ENCODE measurements at places on chromosomes 7 and 10.

GRCh38 chr7:106795877-106796231 lies 69.2 kb upstream of the PIK3CG start:
- DNase-seq = no peak

DNA sequence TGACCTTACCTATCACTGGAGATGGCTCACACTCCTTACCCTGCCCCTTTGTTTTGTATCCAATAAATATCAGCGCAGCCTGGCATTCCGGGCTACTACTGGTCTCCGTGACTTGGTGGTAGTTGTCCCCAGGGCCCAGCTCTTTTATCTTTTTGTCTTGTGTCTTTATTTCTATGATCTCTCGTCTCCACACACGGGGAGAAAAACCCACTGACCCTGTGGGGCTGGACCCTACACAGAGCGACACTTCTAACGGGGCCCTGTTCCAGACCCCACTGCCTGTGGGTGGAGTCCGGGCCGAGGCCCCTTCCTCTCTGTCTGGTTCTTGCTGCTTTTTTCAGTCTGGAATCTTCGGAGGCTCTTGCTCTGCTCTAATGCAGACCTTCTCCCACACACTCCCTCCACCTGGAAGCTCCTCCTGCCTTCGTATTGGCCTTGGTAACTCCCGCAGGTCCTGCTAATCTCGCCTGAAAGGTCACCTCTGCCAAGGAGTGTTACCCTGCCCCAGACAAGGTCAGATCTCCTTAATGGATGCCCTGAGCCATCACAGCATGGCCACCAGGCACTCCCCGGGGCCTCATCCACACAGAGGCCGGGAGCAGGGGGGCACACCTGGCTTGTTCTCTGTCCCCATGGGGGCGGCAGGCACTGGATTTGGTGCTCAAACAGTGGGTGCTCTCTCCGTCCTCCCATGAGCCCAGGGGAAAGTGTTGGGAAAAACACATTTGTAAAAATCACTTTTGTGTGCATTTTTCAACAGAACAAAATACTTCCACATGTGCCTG lies 531.7 kb downstream of the PTPRN2 start:
- DNase-seq = no peak

DNA sequence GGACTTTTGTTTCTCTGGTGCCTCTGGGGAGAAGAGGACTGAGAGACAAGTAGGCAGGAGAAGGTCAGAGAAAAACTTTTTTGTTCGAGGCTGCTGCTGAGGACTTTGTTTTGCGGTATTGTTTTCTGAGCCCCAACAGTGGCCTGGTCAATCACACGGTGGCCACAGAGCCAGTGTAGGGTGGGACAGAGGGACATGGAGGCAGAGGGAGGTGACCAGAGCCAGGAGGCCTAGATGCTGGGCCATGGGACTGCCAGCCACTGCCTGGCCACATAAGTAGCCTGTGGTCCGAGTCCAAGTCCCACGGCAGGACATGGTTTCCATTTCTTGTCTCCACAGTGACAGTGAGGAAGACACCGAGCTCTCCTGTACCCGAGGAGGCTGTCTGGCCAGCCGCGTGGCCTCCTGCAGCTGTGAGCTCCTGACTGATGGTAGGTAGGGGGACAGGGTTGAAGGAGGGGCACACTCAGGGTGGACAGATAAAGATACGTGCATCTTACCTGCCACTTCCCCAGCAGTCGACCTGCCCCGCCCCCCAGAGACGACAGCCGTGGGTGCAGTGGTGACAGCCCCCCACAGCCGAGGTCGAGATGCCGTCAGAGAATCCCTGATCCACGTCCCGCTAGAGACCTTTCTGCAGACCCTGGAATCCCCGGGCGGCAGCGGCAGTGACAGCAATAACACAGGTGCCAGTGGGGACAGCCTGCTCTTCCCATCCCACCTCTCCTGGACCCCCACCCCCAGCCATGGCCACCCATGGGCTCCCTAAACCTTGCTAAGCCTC lies 27.5 kb downstream of the SH2B2 start:
- DNase-seq = no peak

DNA sequence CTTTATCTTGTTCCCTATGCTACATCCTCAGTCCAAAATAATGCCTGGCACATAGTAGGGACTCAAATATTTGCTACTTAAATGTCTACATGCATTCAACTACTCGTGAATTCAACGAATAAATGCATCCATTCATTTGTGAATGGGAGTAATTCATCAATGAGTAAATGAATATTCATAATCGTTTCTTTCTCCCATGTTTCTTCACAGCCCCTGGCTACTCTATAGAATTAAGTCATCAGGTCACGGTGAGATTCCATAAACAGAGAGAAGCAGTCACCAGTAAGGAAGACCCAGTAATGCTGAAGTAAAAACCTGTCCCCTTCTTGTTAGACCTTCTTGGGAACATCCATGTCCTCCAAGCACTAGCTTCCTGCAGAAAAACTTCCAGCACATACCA lies 48.4 kb downstream of the ATE1 start:
- no peak for DNase-seq

DNA sequence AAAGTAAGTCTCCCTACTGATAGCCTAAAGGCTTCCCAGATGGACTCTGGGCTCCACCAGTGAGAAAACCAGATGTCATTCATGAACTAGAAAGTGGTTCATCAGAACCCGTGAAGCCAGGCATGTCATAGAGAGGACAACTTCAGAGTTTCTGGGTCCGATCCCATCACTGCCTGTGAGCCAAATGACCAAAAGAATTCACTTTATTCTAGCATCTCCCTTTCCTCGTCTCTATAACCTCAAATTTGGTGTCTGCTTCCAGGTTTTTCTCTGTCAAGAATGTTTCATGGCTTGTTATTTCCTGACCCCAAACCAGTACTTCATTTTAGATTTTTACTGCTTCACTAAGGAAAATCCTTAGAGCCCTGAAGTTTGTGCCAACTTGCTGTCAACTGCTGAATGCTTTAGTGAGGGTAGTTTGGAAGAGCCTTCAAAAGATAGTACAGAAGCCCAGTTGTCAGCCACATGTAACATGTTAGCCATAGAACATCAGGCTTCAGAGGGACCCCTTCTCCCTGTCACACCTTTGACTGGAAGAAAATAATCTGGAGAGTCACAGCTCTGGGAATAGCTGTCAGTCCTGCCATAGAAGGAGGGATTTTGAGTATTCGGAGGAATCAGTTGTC lies 34.0 kb downstream of the ITGB8 start:
- no peak for DNase-seq

- no peak for DNase-seq
These were observed 13.4 kb downstream of the SSC4D start for GRCh38 chr7:76395965-76396726.

Measured in SHP77 (cell line).